OCI-M1 (cell line): ENCODE measurements at places on chromosomes 7 and 10.

DNA sequence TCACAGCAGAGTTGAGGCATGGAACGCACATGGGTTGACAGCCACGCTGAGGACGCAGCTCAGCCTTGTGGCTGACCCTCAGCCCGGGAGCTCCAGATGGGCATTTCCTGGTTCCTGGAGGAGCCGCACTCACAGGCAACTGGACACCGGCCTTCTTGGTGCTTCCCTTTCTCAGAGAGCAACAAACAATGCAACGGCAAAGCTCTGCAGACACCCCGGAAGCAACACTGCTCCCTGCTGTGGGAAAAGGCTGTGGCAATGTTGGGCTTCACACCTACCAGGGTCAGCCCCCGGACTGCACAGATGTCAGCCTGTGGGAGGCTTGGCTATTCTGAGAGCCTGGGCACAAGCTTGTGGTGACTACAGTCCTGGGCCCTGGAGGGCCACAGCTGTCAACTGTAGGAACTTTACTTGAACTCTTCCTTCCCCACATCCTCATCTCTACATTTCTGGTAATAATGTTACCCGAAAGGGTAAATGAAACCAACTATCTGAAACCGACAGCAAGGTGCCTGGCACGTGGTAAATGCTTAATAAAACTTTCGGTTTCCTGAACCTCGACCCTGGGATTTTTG lies 597.5 kb upstream of the MKI67 start:
- DNase-seq, result no peak

- DNase-seq, result peak; percentile 72
These were observed 205.0 kb downstream of the SORCS1 start for GRCh38 chr10:106959521-106959920.

DNA sequence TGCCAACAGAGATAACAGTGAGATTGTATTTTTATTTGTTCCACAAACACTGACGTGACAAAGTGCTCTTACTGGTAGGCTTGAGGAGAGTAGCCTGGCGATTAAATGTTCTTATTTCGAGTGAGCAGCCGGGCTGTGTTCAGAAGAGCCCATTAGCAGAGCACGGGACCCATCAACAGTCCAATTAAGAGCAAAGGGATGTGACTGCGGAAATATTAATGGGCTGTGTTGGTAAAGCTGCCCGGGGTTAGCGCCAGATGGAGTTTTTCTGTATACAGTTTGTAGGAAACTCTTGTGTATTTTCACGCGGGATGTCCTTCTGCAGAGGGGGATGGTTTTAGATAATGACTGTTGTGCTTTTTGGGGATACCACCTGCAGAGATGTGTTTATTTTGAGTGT lies 104.3 kb downstream of the KIAA1217 start:
- DNase-seq, result no peak

- peak; percentile 76 for DNase-seq
These were observed 67.6 kb downstream of the TMEM130 start for GRCh38 chr7:98802088-98802780.

- DNase-seq, result no peak
These were observed 108.7 kb downstream of the MKLN1 start for GRCh38 chr7:131436384-131436783.

GRCh38 chr7:135711139-135711469 lies 16.9 kb downstream of the SLC13A4 start:
- no peak for DNase-seq

DNA sequence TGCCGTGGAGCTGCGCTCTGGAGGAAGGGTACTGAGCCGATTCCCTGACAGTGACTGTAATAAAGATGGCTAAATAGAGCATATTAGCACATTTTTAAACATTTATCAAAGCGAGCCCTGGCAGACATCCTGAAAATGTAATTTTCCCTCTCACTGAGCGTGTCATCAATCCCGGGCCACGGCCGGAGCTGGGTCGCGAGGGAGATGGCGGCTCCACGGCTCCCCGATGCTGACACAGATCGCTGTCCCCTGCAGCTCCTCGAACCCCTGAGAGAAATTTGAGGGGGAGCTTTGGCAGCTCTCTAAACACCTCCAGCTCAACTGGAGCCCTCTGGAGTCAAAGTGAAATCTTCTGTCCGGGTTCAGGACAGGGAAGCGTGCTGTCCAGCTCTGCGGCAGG lies 44.9 kb upstream of the ADGRA1 start:
- no peak for DNase-seq

DNA sequence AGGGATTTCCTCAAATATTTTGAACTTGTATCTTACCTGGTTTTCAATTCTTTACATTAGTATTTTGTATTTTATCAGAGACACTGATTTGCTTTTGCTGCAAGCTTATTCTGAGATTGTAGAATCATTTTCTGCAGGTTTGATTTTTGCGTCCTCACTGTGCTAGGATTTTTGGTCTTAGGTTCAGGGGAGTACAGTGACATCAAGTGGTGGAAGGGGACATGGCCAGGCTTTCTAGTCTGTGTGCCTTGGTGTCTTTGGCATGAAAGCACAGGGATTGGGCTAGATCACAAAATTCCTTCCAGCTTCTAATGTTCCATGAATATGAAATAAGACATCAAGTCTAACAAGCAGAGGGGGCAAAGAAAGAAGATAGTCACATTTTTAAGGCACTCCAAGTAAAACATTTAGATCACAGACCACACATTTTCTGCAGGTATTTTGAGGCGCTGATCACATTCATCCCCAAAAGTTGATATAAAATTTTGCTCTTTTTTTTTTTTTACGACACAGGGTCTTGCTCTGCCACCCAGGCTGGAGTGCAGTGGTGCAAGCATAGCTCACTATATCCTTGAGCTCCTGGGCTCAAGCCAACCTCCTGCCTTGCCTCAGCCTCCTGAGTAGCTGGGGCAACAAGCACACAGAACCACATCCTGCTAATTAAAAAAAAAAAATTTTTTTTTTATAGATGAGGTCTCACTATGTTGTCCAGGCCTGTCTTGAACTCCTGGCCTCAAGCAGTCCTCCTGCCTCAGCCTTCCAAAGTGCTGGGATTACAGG lies 124.4 kb downstream of the PON1 start:
- DNase-seq, result peak; percentile 82

GRCh38 chr7:29860186-29860585 lies 53.9 kb downstream of the WIPF3 start:
- no peak for DNase-seq

DNA sequence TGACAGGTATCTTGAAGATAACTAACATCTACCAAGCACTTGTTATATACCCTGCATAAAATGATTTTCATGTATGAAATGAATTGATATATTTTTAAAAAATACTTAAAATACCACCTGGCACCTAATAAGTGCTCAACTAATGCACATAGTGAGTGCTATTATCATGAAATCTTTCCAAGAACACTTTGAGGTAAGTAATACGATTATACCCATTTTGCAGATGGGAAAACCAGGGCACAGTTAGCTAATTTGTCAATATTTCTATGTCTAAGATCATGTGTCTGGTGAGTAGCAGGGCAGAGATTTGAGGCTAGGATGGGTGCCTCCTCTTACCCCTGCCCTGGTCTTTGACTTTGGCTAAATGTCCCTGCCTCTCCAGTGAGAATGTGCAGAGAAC lies 6.1 kb downstream of the DMBT1 start:
- DNase-seq, result no peak

- no peak for DNase-seq
These were observed 254.3 kb downstream of the ELFN1 start for GRCh38 chr7:1924258-1924817.

- DNase-seq, result peak; percentile 68
These were observed 166.8 kb downstream of the IQUB start for GRCh38 chr7:123367484-123368122.

GRCh38 chr7:157542068-157543021 lies 205.5 kb downstream of the DNAJB6 start:
- DNase-seq, result no peak

- no peak for DNase-seq
These were observed 126.3 kb downstream of the TAX1BP1 start for GRCh38 chr7:27866256-27866655.

GRCh38 chr10:20105236-20105635 lies 289.0 kb downstream of the PLXDC2 start:
- DNase-seq, result no peak

- DNase-seq, result no peak
These were observed 43.4 kb downstream of the SGMS1 start for GRCh38 chr10:50580262-50580891.

GRCh38 chr10:124417895-124418725 lies 613 bp downstream of the OAT start:
- peak; percentile 74 for DNase-seq

GRCh38 chr7:38700116-38700515 lies 68.9 kb upstream of the AMPH start:
- no peak for DNase-seq

DNA sequence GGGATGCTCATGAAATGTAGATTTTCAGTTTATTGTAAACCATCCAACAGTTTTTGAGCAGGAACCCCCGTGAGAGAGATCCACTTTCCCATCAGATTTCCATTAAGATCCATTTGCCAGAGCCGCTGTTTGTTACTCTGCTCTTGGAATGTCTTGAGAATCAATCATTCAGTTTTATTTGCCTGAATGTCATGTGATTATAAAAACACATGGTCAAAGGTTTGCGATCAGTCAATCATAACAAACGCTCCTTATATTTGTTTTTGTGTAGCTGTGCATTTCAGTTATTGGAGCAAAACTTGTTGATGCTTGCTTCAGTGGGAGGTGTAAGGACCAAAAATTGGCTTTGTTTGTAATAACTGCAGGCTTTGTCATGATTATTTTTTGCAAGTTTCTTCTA lies 155.8 kb upstream of the RHOBTB1 start:
- DNase-seq, result no peak

DNA sequence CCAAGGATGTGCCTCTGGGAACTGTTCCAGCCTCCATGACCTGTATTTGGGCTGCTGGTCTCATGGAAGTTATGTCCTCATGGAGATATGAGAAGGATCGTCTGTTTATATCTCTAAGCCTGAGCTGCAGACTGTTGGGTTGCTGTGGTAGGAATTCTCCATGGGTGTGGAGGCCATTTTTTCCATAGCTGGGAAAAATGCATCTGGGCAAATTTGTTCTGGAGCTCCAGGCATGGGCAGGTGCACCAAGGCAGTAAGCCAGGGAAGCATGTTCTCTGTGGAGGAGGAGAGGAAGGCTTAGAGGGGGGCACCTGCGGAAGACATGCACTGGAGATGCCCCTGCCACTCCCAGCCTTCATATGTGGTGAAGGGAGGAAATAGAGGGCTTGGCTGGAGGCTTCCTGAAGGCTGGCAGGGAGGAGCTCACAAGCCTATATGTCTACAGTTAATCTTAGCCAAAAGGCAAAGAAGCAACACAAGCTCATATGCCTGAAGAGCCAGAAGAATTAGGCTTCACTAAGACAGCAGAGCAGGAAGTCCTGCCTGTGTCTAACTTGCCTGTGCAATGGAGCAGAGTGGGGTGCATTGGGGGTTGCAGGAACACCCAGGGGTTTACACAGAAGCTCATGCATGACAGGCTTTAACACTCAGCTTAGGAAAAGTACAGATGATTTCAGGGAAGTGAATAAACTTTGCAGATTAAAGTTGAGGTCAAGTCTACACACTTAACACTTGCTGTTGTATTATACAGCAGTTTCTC lies 35.1 kb upstream of the CXCL12 start:
- DNase-seq, result no peak

DNA sequence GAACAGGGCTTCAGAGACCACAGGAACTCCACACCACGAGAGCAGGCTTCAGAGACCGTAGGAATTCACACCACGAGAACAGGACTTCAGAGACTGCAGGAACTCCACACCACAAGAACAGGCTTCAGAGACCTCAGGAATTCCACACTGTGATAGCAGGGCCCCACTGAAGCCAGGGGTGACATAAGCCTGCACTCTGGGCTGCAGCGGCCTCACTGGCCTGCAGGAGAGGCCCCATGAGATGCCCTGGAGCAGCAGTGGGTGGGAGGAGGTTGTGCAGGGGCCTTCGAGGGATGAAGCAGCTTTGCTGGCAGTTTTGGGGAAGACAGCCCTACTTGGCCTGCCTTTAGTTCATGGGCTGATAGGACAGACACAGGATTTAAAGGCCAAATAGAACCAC lies 614.7 kb downstream of the PTPRN2 start:
- DNase-seq, result no peak

- no peak for DNase-seq
These were observed 296.5 kb upstream of the PHF14 start for GRCh38 chr7:10677211-10677610.

- no peak for DNase-seq
These were observed 392.4 kb downstream of the PLXNA4 start for GRCh38 chr7:132183781-132184380.

GRCh38 chr7:82803411-82803810 lies 359.3 kb downstream of the PCLO start:
- no peak for DNase-seq

- DNase-seq, result peak; percentile 84
These were observed 709 bp downstream of the ARPC1B start for GRCh38 chr7:99375070-99375807.

DNA sequence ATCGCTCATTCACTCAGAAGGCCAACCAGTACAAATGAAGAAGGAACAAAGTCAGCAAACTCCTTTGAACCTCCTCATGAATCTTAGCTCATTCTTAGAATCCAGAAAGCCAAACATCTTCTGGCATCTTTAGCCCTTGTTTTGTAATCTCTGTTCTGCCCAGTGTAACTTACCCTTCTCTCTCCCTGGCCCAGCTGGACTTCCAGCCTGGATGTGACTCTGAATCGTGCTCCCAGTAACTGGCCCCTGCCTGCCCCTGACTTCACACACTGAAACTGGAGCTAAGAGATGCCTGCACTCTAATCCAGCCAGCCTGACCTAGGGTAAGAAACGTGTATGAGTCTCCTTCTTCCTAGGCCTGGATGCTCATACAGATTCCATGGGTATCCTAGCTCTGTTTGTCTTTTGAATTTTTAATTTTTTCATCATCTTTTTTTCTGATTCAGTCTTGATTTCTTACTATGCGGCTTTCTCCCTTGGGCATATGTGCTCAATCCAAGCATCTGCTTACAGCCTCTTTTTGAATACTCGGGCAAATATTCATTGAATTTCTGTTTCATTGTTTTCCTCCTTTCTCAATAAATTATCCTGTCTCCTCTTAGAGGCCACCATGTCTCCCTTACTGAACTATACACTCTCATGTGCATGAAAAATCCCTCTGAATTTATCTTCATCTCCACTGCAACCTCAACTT lies 845.6 kb upstream of the AUTS2 start:
- no peak for DNase-seq

DNA sequence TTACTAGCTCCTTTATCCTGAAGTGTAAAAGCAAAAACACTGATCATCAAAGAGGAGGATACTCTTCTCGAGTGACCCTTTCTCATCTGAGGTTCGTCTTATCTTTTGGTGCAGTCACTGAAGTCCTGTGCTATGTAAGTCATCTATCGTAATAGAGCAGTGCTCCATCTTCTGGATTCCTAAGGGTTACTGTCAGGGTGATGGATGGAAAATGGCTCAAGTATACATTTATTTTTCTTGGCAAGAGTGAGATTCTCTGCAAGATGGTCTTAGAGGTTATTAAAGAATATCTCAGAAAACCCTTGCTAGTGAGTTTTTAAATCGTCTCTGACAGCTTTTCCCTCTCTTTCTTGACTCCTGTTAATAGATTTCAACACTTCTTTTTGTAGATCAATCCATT lies 12.4 kb downstream of the PRKG1 start:
- peak; percentile 36 for DNase-seq
